ENCODE measurements at places on chromosomes 1 and 21. TPM values are rescaled to one million over a fixed set of nuclear protein-coding genes. Genes with fewer than 3 reads are reported as not detected.

GRCh38 chr1:70552662-70553566 lies 141.8 kb downstream of the CTH start:
- no peak for DNase-seq

The TPTE gene
- polyA plus RNA-seq, result not detected

- DNase-seq, result no peak
Observed at GRCh38 chr1:150999051-150999674, 7.5 kb downstream of the MINDY1 start.

- no peak for DNase-seq
Observed at GRCh38 chr1:89286549-89287180, 14.0 kb upstream of the GBP5 start.

GRCh38 chr1:234295068-234295467 lies 78.2 kb upstream of the COA6 start:
- DNase-seq, result no peak

DNA sequence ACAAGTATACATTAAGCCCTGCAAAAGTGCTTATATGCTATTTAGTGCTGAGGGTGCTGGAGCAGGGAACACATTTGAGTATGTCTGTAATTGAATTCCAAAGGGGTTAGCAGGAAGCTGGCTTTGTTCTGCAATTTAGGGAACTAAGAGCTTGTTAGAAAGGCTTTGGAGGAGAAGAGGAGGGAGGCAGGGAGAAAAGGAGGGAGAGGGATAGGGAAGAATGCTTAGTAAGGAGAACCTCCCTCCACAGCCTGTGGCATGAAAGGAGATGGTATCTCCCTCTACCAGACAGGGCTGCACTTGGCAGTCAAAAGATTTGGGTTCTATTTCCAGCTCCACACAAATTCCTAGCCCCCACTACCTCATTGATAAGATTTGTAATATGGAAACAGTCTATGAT lies 217.8 kb downstream of the DAB1 start:
- no peak for DNase-seq

The ANGPTL7 gene
- polyA plus RNA-seq, result 0.14 TPM

DNA sequence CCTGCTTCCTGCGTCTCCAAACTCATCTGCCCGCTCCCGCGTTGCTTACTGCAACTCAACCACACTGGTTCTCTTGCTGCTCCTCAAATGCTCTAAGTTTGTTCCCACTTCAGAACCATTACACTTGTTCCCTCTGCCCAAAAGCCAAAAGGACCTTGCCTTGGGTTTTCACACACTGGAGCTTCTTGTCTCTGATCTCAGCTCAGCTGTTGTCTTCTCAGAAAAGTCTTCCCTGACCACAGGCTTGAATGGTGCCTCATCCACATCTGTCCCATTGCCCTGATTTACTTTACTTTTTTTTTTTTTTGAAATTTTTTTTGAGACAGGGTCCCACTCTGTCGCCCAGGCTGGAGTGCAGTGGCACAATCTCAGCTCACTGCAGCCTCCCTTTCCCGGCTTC lies 44.3 kb upstream of the SYT14 start:
- DNase-seq, result no peak

- DNase-seq, result no peak
Observed at GRCh38 chr1:168392958-168393549, 112.4 kb downstream of the TBX19 start.

The USP48 gene
- 59.9 TPM for polyA plus RNA-seq

- DNase-seq, result no peak
Observed at GRCh38 chr1:224106568-224107281, 7.2 kb upstream of the FBXO28 start.

- no peak for DNase-seq
Observed at GRCh38 chr1:79852004-79852403, 845.5 kb upstream of the ADGRL4 start.

GRCh38 chr1:85421179-85421578 lies 43.8 kb downstream of the DDAH1 start:
- no peak for DNase-seq

DNA sequence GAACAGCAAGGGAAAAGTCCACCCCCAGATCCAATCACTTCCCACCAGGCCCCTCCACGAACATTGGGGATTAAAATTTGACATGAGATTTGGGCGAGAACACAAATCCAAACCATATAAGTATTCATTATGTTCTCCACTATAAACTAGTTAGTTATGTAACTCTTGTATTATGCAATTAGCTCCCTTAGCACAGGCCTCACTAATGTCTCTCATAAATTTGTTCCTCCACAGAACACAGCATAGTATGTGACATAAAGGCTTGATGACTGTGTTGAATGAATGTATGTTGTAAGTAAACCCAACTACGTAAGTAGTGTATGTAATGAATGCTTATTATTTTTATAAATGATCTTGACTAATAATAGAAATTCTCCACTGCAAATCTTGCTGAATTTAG lies 223.3 kb upstream of the ZRANB2 start:
- no peak for DNase-seq

The ERICH3 gene
- 0.62 TPM for polyA plus RNA-seq

GRCh38 chr1:21687081-21687529 lies 17.9 kb upstream of the RAP1GAP start:
- DNase-seq, result no peak

The SLC2A5 gene
- polyA plus RNA-seq, result 0.60 TPM

GRCh38 chr1:67824766-67825165 lies 8.5 kb downstream of the GNG12 start:
- DNase-seq, result no peak

DNA sequence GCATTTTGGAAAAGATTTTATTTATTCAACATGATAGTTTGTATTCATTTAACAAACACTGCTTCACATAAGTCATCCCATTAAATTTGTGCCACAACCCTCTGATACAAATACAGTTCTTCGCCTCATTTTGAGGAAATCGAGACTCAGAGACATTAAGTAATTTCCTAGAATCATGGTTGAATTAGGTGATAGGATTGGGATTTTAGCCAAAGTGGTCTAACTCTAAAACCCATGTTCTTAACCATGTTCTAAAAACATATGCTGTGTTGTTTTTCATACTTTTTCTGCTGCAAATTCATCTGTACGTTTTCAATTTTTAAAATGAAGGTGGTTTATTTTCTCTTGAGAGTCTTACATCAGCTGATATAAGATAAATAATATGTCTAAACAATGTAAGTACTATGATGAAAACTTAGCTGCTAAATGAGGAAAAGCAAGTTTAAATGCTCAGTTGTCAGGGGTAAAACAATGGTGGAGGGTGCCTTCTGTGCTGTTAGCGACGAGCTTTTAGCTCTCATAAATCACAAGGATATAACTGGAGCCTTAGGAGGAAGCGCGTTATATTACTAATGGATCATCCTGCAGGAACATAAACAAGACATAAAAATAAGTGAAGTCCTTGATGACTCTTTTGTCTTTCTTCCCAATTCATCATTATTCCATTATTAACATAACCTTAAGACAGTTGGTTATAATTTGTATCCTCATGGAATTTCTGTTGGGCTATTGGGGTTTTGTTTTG lies 97.7 kb downstream of the CACHD1 start:
- no peak for DNase-seq

The WNT3A gene
- 0.17 TPM for polyA plus RNA-seq

- DNase-seq, result no peak
Observed at GRCh38 chr1:228754646-228755268, 19.5 kb downstream of the RHOU start.

The CCDC24 gene
- polyA plus RNA-seq, result 13.2 TPM

The CLCA1 gene
- polyA plus RNA-seq, result not detected

GRCh38 chr1:214360116-214360515 lies 79.2 kb downstream of the SMYD2 start:
- DNase-seq, result no peak

- no peak for DNase-seq
Observed at GRCh38 chr1:73034271-73034670, 751.9 kb upstream of the NEGR1 start.

The C1orf185 gene
- polyA plus RNA-seq, result not detected

- no peak for DNase-seq
Observed at GRCh38 chr1:204752688-204753040, 67.1 kb upstream of the LRRN2 start.

DNA sequence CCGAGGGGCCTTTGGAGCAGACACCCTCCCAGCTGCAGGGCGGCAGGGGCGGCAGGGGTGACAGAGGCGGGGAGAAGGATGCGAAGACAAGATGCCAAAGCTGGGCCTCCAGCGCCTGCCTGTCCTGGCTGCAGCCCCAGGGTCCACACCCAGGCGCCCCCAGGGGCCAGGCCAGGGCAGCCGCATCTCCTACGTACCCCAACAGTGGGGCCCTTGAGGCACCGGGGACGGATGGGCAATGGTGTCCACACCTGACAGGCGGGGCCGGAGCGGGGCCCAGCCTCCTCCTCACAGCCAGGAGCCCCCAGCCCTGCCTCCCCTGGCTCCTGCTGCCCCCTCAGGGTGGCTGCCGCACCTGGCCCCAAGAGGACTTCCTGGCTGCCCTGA lies 7.2 kb downstream of the B3GALT6 start:
- DNase-seq, result no peak

- DNase-seq, result peak; percentile 16
Observed at GRCh38 chr1:162966613-162967012, 102.5 kb upstream of the RGS4 start.

The FNDC10 gene
- polyA plus RNA-seq, result 1.6 TPM

GRCh38 chr1:196309386-196309785 lies 298.9 kb downstream of the KCNT2 start:
- DNase-seq, result no peak

The MYOM3 gene
- polyA plus RNA-seq, result 23.2 TPM
